ENCODE measurements at places on chromosomes 5 and 9. TPM values are rescaled to one million over a fixed set of nuclear protein-coding genes. Genes with fewer than 3 reads are reported as not detected.

BRINP1 gene
- not detected for total RNA-seq

GRCh38 chr9:88087906-88088305 lies 50.4 kb downstream of the SPATA31C2 start:
- H3K4me3 ChIP-seq, result no peak overlapping the region
- H3K36me3 ChIP-seq, result no peaks in the 10 kb centered on the region
- H3K27ac ChIP-seq, result no peak overlapping the region
- H3K4me1 ChIP-seq, result no peaks in the 10 kb centered on the region

SH2D3C gene
- total RNA-seq, result 23.5 TPM

DNA sequence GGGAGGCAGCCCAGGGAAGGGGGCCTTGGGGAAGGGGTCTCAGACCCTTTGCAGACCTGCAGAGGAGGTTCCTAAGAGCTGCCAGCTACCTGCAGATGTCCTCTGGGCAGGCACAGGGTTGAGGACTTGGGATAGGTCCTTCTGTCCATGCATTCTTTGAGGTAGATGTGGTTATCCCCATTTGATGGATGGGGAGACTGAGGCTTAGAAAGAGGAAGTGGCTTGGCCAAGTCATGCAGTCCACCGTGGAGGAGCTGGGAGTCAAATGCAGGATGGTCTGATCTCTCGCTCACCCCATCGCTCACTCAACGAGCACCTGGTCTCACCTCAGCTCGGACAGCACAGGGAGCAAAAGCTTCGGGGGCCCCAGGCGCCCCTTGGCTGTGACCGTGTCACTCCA lies 20.2 kb downstream of the ADAMTSL2 start:
- peaks cover 15% of the 10 kb centered on the region for H3K4me1 ChIP-seq
- H3K36me3 ChIP-seq, result no peaks in the 10 kb centered on the region

GRCh38 chr5:77155179-77155785 lies 55.2 kb upstream of the PDE8B start:
- H3K4me3 ChIP-seq, result no peak overlapping the region
- no peaks in the 10 kb centered on the region for H3K36me3 ChIP-seq
- H3K27me3 ChIP-seq, result no peaks in the 10 kb centered on the region
- no peak overlapping the region for H3K27ac ChIP-seq

TAF11L13 gene
- not detected for total RNA-seq
